Smooth muscle cell of trachea (primary cell): ENCODE measurements at places on chromosomes 5 and 9. TPM values are rescaled to one million over a fixed set of nuclear protein-coding genes. Genes with fewer than 3 reads are reported as not detected.

The ELAVL2 gene
- 0.15 and 0.17 TPM in 2 replicates for total RNA-seq

The TGFBI gene
- total RNA-seq: 581 and 1,490 TPM in 2 replicates

The ATP10B gene
- not detected in 2 replicates for total RNA-seq

The SPATA31A3 gene
- total RNA-seq: not detected in 2 replicates

The FAM151B gene
- 3.8 and 5.0 TPM in 2 replicates for total RNA-seq

The SLC6A3 gene
- under 0.01 TPM in 1 of 2 replicates, not detected in the other for total RNA-seq
